AG08395 (cell line): ENCODE measurements at places on chromosomes 5 and 9.

- DNase-seq = no peak
These were observed 310.8 kb downstream of the CDH12 start for GRCh38 chr5:22542340-22542739.

- no peak for DNase-seq
These were observed 75.2 kb downstream of the LMNB1 start for GRCh38 chr5:126852091-126852571.

- DNase-seq = no peak
These were observed 2.3 kb upstream of the MAN1B1 start for GRCh38 chr9:137084526-137084925.

DNA sequence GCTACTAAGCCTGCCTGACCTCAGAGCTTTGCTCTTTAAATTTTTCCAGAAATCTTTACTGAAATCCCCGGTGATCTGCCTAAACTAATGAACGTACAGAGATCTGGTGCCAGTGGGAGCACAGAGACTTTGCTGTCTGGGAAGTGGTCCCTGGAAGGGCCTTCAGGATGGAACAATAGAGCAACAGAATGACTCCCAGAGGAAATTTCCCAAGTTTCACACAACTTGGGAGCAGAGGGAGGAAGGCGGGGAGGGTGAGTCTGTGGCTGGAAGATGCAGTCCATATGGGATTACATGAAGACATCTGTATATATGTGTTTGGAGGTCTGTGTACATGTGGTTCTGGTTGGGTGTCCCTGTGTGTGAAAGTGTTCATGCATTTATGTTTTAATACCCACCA is 638.3 kb downstream of the CCDC171 start:
- no peak for DNase-seq

DNA sequence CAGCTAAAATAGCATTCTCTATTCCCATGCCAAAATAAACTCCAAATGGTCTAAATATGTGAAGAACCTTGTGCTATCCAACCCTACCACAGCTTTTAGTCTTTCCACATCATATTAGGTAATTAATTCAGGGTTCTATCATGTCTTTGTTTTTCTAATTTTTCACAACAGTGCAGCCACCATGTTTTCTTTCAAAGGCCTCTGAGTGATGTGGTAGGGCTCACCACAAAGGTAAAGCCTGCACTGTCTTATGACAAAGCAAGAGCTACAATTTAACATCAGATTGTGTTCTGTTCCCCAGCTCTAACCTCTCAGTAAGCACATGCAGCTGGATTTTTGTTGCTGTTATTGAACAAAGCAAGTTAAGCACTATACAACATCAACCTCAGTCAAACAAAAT is 52.4 kb downstream of the MEF2C start:
- DNase-seq = no peak

DNA sequence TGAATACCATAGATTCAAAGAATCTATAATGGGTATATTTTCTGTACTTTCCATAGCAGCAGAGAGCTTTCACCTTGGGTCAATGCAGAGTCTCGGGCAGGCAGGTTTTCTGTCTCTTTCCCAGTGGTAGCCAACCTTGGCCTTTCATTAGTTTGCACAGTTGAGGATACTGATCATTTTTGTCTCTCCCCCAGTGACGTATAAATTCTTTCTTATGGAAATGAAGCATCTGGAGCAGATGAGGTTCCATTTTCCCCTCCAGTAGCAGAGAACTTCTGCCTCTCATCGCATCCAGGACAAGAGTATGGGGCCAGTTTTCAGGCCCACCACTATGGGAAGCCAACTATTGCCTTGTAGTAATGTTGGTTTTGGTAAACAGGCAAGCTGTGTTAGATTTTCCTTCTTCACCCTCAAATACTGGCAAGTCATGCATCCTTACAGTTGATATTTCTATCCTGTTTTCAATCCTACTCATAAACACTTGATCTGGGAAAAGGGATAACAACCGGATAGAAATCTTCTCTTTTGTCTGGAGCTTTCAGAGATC is 845.2 kb upstream of the CDH18 start:
- DNase-seq = peak; percentile 0

GRCh38 chr5:8864053-8864452 is 681.8 kb downstream of the SEMA5A start:
- peak; percentile 12 for DNase-seq

GRCh38 chr5:42989190-42989589 is 50.9 kb downstream of the ANXA2R start:
- DNase-seq = no peak

GRCh38 chr9:33264003-33264472 is 470 bp downstream of the BAG1 start:
- DNase-seq = peak; percentile 12

GRCh38 chr9:113879911-113880310 is 3.8 kb downstream of the ZNF618 start:
- DNase-seq = no peak

DNA sequence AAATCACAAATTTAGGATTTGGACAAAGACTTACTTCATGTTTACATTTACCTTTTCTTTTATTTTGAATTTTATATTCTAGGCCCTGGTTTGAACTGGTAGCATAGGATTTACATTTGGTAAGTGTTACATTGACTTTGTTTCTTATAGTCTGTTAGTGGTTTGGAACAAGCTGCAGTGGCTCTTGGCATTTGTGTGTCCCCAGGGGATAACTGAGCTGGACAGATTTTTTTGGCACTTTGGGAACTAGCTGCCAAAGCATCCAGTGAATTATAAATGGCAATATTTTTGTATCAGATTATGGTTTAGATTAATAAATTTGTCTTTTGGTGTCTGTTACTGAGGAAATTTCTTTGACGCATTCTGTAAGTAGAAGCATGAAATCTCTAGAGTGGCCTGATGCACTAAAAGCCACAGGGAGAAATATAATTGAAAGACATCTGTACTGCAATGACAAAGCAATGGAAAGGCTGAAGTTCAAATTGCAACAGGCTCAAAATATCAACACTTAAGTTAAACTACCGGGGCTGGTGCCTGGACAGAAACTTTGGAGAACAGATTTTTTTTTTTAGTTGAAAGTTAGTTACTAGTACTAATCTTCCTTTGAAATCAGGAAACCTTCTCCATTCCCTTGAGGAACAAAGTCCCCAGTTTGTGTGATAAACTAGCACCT is 107.6 kb upstream of the PLCXD3 start:
- no peak for DNase-seq

- DNase-seq = no peak
These were observed 377.1 kb upstream of the RORB start for GRCh38 chr9:74120061-74120460.

- no peak for DNase-seq
These were observed 52.6 kb downstream of the ENC1 start for GRCh38 chr5:74587890-74588289.

DNA sequence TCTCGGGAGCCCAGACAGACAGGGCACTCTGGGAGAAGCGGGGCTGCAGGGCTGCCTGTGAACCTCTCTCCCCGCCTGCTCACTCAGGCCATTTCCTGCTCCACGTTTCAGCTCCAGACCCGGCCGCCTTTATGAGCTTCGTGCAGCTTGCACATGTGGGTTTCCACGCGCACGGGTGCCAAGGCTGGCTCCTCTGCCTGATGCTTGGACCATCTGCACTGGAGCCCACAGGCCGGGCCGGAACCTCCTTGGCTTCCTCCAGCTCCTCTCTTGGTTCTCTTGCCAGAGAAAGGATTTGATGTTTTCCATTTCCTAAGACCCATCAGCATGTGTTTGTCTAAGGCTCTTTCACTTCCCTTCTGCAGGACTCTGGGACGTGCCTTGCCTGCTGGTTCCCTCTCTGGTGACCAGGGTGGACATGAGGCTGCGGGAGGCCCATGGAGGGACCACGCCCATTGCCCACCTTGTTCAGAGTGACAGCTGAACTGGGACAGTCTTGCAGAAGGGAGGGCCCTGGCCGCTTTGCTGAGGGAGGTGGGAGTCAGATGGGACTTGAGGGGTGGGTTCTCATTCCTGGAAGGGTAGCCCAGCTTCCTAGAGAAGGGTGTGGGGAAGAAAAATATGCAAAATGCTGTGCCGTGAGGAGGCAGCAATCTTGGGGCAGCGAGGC is 23.3 kb upstream of the COL5A1 start:
- DNase-seq = peak; percentile 12

- no peak for DNase-seq
These were observed 77.1 kb upstream of the STXBP1 start for GRCh38 chr9:127534931-127535330.

GRCh38 chr5:168273056-168273980 is 18.1 kb upstream of the WWC1 start:
- no peak for DNase-seq

- no peak for DNase-seq
These were observed 464.9 kb downstream of the TLE1 start for GRCh38 chr9:81224166-81225081.

GRCh38 chr5:137665678-137666460 is 70.0 kb downstream of the KLHL3 start:
- DNase-seq = no peak

- DNase-seq = no peak
These were observed 96.7 kb upstream of the SEMA6A start for GRCh38 chr5:116671211-116671736.

DNA sequence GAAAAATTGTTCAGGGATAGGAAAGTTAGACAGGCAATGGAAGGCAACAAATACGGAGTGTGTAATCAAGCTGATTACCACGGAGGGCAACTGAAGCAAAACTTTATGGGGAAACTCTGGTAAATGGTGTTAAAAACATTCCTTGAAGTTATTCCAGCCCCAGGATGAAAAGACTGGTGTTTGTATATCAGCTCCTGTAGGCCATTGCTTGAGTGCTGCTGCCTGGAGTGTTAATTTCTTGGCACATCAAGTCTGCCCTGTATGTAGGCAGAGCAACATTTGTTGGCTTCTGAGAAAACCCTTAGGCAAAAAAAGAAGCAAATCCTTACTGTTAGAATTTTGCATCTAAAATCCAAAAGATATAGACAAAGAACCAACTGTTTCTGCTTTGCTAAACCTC is 686.5 kb upstream of the ACO1 start:
- no peak for DNase-seq

DNA sequence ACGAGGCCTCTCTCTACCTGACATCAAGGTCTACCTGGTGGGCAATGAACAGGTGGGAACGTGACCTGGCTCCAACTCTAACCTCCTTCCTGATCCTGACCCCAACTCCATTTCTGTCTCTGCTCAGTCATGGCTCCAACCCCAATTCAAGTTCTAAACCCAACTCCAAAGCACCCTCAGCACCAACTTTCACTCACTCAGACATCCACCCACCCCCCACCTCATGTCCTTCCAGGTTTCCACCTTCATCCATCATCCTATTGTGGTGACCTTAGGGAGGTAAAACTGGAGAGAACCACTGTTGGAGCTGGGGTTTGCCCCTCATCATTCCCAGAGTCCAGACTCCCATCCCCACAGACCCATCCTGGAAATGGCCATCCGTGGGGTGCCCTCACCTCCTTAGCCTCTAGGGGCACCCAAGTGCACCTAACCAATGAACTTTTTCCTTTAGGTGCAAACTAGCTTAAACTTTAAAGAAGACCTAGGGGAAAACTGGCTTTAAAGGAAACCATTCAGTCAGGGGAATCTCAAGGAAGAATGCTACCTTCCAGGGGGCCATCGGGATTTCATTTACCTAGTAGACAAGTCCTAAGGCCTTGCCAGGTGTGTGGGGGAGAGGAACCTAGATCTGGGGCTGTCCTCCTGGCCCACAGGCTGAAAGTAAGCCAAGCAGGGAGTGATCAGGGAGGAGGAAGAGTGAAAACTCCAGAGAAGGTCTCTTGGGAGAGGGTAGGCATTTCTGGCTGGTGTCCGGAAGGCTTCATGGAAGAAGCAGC is 11.3 kb downstream of the RGS14 start:
- peak; percentile 55 for DNase-seq

- DNase-seq = no peak
These were observed 379.6 kb upstream of the ZNF608 start for GRCh38 chr5:125126050-125126449.

GRCh38 chr9:5642170-5642569 is 13.3 kb downstream of the RIC1 start:
- no peak for DNase-seq

- no peak for DNase-seq
These were observed 26.9 kb downstream of the GOLPH3 start for GRCh38 chr5:32147236-32147635.

GRCh38 chr5:134656690-134657089 is 8.1 kb downstream of the SEC24A start:
- no peak for DNase-seq

DNA sequence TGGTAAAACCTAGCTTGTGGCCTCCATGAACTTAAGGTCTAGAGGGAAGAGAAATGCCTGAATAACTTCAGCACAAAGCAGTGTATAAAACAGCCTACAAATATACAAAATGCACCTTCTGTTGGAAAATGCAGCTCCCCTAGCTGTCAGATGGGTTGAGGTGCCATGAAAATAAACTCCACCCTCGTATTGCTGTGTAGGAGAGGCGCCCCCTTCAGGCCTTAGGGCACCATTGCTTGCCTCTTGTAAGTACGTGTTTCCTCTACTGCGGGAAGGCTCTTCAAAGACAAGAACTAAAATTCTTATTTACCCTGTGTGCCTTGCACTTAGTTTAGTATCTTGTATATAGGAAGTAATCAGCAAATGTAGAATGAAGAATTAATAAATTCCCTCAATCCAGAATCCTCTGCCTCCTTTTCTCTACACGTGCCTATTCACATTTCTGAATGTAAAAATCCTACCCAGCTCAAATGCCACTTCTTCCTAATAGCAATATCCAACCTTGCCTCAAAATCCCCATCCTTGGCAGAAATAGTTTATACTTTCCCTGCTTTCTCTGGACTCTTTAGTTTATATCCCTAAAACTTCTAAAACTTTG is 393.7 kb upstream of the PDE4D start:
- peak; percentile 6 for DNase-seq

GRCh38 chr5:128538250-128539037 is 399 bp upstream of the FBN2 start:
- DNase-seq = no peak

DNA sequence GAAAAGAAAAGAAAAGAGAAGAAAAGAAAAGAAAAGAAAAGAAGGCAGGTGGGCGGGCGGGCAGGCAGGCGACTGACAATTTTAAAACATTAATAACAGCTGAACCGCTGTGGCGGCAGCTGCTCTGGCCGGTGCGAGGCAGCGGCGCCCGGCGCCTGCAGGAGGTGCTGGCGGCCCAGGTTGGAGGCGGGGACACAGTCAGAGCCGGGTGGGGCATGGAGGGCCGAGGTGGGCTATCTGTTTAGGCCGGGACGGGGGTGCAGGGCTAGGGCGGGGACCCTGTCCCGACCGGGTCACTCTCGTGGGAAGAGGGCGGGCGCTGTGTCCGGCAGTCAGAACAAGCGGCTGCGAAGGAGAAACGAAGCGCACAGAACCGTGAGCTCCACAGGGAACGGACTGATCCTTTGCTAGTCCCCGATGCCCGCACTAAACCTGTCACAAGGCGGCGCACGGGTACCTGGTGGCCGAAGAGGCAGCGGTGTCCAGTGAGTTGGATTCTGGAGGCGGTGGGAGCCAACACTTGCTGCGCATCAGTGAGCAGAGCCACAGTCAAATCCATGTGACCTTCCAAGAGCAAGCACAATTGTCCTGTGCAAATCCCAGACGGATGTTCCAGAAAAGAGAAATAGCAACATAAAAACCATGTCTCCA is 13.6 kb upstream of the ALDOB start:
- DNase-seq = peak; percentile 80
